ENCODE measurements at places on chromosomes 11 and 22.

DNA sequence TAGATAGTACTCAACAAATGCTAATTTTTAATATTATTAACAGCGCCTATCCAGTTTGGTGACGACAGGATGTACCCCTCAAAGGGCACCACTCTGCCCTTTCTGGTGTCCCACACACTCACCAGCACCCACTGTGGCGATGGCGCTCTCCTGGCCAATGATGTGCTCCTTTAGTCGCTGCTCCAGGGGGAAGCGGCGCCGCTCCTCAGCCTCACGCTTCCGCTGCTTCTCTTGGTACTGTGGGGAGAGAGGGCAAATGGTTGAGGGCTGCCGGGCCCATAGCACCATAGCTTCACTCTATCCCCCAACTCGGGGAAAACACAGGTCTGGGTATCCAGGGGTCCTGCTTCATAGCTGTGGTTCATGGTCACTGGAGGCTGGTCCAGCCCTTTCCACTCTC, 73.0 kb upstream of the PHOX2A start:
- DNase-seq, result no peak

DNA sequence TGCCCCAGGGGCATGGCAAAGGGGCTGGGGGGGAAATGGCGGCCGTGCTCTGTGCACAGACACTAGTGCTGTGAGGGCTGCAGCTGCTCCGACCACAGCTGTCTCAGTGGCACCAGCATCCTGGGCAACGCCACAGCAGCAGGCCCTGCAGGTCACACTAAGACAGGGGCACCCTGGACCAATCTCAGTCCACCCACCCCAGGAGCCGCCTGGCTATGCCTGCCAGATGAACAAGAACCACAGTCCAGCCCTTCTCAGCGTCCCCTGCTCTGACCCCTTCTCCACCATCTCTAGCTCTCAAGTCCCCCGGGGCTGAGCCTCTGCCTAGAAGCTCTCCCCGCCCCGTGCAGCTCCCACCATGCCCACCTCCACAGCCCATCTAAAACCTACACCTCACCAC, 16.5 kb downstream of the TUBGCP6 start:
- no peak for DNase-seq

GRCh38 chr11:84853841-84854497, 773.2 kb downstream of the DLG2 start:
- DNase-seq, result no peak

DNA sequence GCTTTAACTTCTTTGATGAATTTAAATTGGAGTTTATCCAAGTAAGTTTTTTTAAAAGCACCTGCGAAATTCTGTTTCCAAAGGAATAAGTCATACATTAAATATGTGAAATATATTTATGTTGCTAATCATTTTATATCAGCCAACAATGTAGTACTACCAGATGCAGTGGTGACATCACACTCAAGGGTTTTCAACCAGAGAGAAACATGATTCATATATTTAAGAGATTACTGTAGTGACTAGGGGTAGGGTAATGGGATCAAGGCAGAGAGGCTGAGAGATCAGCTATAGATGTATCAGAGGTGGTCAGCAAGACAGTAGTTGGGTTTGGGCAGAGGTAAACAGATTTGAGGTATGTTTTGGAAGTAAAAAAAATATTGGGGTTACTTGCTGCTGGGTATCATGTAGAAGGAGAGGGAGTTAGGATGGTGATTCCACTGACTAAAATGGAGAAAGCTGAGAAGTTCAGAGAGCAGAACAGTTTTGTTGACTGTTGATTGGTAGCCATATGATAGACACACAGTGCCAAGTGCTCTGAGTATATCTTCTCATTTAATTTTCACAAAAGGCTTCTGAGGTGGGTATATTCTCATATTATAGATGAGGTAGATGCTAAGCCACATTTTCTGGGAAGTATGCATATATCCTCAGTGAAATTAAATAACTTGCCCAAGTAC, 39.4 kb downstream of the CEP57 start:
- DNase-seq, result no peak

DNA sequence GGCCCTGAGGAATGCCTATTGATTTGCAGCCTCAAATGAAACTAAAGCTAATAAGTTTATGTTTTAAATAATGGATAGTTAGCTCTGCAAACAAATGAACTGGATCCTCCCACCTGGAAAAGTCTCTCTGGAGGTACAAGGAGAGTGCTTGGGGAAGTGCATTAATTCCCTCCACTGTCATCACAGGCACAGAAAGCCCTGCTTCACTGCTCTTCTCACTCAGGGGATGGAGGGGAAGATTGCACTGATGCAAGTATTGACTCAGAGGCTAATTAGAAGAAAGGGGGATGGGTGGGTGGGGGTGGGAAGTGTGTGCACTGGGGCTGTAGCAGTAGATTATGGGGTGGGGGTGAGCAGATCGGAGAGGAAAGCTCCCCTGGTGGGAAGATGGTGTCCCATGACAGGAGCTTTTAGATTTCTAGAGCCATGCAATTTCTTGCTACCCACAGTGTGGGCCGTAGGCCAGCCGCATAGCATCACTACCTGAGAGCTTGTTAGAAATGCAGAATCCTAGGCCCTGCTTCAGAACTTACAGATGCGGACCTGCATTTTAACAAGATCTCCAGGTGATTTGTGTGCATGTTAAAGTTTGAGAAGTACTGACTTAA, 163.9 kb downstream of the HIPK3 start:
- no peak for DNase-seq

- no peak for DNase-seq
Measured at GRCh38 chr22:36814801-36815200, 2.0 kb downstream of the PVALB start.

DNA sequence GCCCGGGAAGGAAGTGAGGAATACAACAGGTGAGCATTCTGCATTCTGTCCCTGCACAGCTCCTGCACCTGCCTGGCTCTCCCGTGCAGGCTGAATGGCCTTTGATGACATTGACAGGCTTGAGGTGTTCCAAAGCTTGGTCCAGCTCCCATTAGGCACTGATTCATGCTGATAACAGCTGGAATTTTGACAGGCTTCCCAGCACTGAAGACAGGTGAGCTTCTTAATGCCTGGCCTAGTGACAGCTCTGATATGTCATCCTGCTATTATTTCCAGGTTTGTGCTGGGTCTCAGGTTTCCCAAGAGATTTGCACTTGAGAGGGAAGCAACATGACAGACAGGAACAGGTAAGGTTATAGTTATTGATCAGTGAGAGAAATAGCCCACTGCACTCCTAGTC, 58.0 kb upstream of the MTNR1B start:
- DNase-seq, result no peak

GRCh38 chr22:43944670-43945430, 10.4 kb upstream of the SAMM50 start:
- no peak for DNase-seq

DNA sequence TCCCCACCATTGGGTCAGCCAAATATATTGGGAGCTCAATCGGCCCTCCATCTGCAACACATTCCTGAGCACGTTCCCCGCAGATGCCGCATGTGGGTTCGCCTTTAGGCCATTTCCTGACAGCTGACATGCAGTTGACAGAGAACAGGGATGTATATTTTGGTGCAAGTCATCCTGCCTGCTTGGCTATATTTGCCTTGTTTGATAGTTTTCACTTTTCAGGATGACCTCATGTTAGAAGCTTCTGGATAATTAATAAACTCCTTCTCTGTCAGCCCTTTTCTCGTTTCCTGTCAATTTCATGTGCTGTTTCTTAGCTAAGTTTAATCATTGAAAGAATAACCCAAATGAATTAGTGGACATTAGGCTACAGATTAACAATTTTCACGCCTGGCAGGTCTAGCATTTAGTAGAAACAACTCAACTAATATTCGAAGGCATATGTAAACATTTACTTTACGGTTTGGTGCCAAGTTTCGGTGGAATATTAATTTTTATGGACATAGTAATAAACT, 105.8 kb upstream of the SLC5A12 start:
- no peak for DNase-seq

DNA sequence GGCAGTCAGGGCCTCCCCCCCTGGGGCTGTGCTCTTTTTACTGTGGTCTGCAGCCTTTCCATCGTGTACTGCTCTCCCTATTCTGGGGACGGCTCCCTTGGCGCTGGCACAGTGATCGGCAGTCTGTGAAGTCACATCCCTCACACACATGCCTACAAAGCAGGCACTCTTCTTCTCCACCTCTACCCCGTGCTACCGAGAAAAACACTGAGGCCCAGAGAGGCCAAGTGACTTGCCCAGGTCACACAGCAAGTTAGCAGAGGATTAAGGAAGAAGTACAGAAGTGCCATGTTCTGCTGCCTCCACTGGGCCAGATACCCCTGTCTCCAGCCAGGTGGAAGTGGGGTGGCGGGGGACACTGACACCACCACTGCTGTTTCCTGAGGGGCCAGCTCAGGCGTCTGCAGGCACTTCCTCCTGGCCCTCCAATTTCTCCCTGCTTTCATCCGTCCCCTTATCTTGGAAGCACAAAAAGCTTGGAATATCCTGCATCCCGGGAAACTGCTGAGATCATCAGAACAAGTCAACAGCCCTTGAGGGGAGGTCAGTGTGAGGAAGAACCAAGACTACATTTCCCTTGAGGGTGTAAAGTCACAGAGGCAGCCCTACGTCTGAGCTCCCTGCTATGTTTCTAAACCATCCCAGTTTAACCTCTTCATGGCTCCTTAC, 30.2 kb upstream of the KLHL35 start:
- DNase-seq, result no peak

- DNase-seq, result no peak
Measured at GRCh38 chr11:112583261-112583893, 322.7 kb upstream of the PLET1 start.

- no peak for DNase-seq
Measured at GRCh38 chr22:22948651-22949571, 61.3 kb downstream of the IGLL5 start.

GRCh38 chr22:27970596-27971220, 51.7 kb upstream of the PITPNB start:
- no peak for DNase-seq

DNA sequence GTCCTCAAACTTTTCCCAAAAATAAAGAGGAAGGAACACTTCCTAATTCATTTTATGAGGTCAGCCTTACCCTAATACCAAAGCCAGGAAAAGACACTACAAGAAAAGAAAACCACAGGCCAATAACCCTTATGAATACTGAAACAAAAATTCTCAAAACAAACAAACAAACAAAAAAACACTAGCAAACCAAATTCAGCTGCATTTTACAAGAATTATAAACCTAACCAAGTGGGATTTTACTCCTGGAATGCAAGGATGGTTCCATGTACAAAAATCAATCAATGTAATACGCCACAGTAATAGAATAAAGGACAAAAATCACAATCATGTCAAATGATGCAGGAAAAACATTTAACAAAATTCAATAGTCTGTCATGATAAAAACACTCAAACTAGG, 13.3 kb downstream of the ARVCF start:
- no peak for DNase-seq

DNA sequence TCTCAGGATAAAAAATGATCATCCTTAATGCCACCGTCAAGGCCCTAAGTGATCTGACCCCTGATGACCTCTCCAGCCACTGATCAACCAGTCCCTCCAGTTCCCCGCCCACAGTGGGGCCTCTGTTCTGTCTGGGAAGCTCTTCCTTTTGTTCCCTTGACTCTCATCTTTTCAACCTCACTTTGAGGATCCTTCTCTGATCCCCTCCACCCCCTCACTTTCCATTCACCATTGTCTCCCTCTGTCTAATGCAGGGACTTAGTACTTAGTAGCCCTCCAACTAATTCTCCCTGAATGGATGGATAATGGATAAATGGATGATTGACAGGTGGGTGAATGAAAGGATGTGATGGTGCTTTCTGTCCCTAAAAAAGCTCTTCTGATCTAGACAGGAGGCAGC, 45.6 kb downstream of the C11orf58 start:
- DNase-seq, result no peak

DNA sequence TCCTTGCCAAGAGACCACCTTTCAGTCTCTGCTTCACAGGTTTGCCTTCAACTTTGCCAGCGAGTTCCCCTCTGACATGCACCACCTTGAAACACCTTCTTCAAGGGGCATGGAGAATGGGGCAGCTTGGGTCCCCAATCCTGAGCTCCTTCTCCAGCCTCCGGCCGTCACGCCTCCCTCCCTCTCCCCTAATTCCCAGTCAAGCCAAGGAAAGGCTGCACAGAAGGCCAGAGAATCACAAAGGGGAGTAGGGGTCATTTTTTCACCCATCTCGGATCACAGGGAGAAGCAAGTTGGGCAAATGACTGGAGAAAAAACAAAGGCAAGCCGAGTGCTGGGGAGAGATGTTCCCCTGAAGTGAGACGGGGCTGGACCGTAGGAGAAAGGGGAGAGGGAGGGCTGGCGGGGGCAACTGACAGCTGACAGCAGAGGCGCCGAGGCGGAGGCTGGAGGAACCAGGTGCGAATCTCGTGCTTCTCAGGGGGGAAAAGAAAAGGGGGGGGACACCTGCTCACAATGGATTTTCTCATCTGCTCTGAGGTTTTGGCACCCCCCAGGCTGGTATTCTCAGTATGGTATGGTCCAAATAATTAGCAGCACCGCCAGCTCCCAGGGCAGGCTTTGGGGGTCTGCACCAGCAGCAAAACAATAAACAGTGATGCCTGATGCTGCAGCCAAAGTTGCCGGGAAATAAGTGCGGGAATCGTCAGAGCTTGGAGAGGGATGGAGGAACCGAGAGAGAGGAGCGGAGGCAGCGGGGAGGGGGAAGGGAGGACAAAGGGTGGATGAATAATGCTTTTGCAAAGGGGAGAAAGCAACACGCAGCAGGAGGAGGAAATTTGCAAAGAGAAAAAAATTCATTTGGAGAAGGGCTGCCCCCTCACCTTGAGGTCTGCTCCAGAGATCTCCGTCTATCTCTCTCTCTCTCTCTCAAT, 644 bp downstream of the YPEL4 start:
- no peak for DNase-seq

GRCh38 chr11:96228910-96229309, 114.1 kb downstream of the MAML2 start:
- no peak for DNase-seq

DNA sequence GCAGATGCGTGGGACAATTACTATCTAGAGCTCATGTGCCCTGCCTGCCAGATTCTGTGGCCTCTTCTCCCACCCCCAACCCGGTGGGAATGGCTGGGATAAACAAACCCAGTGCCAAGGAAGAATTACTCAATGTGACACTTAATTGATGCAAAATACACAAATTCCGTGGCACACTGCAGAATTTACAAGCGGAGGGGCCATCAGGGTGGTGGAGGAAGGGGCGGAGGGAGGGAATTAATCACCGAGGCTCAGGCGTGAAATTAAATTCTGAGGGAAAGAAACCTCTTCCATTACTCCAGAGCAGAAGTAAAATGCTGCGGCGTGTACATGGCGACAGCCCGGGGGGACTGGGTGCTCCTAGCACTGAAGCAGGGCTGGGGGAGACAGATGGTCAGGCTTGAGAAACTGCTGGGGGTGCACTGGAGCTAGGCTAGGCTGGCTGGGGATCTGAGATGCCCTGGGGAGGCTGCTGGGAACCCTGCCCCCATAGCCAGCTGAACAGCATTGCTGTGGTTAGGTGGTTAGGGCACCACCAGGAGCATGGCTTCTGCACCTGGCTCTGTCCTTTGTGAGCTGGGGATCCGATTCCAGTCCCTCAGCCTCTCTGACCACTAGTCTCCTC, 200.6 kb downstream of the CEP164 start:
- DNase-seq, result no peak

DNA sequence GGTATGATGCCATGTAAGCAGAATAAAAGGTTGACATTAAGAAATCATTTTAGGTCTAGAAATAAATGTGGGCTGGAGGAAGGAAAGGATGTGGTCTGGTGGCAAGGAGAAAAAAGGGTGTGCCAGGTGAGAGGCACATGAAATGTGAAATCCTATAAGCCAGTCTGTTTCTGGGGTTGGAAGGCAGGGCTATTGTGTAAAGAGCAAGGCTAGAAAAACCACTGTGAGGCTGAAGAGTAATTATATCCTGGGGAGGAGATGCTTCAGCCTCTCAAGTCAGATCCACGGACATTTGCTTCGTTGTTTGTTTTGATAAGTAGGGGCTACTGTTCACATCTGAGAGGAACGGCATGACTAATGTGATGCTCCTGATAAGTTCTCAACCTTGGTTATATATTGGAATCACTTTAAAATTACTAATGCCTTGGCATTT, 77.5 kb upstream of the CTSC start:
- no peak for DNase-seq
